ENCODE measurements at places on chromosomes 6 and 20.

GRCh38 chr20:9211016-9211760 is 142.3 kb downstream of the PLCB4 start:
- no peak for DNase-seq

DNA sequence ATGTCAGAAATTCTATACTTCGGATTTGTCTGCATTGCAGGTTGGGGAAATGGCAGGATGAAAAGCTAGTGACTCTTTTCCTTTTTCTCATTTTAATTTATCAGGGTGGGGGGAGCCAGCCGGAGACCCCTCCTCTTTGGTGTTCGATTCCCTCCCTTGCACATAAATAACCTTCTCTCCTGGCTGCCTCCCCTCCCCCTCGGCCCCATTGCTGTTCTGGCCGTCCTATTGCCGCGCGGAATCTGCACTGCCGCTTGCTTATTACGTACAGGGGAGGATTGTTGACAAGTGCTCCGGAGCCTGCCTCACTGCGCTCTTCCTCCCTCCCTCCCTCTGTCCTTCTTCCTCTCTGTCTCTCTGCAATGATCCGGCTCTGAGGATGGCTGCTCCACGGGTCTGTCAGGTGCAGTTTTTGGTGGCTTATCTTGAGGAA is 154.7 kb downstream of the JARID2 start:
- no peak for DNase-seq

GRCh38 chr6:109298605-109299264 is 83.5 kb downstream of the CD164 start:
- no peak for DNase-seq

- DNase-seq, result no peak
Observed at GRCh38 chr6:168358842-168359420, 39.4 kb upstream of the DACT2 start.

GRCh38 chr6:48255094-48255493 is 144.1 kb upstream of the PTCHD4 start:
- no peak for DNase-seq

DNA sequence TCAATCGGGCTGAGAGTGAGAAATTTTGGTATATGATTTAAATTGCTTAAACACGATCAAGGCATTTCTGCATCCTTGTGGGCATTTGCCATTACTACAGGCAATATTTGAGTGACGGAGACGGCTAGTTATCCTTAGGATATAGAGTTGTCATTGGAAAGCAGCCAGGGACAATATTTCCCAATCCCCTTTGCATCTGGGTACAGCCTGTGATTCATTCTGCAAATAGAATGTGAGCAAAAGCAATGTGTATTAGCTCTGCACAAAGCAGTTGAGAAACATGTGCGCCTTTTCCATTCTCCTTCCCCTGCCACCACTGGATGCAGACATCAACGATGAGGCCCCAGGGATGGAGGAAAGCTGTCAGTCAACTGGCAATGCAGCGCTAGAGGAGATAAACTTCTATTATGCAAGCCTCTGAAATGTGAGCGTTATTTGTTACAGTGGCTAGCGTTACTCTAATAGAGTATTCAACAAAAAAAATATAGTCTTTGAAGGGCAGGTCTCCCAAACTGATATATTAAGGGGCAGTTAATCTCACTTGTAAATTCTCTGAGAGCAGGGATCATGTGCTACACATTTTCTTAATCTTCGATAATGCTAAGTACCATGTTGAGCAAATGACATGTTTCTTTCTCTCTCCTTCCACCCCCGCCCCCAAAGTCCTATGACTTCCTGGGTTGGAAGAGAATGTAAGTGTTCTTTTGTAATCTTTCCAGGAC is 37.1 kb upstream of the NCOA3 start:
- no peak for DNase-seq

DNA sequence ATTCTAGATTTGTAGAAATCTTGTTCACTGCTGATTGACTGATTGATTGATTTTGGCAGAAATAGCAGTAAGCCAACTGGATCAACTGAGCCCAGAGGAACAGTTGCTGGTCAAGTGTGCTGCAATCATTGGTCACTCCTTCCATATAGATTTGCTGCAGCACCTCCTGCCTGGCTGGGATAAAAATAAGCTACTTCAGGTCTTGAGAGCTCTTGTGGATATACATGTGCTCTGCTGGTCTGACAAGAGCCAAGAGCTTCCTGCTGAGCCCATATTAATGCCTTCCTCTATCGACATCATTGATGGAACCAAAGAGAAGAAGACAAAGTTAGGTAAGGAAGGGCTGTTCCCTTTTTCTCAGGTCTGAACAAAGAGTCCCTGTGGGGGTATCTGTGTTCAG is 31.2 kb downstream of the TREML1 start:
- DNase-seq, result no peak

DNA sequence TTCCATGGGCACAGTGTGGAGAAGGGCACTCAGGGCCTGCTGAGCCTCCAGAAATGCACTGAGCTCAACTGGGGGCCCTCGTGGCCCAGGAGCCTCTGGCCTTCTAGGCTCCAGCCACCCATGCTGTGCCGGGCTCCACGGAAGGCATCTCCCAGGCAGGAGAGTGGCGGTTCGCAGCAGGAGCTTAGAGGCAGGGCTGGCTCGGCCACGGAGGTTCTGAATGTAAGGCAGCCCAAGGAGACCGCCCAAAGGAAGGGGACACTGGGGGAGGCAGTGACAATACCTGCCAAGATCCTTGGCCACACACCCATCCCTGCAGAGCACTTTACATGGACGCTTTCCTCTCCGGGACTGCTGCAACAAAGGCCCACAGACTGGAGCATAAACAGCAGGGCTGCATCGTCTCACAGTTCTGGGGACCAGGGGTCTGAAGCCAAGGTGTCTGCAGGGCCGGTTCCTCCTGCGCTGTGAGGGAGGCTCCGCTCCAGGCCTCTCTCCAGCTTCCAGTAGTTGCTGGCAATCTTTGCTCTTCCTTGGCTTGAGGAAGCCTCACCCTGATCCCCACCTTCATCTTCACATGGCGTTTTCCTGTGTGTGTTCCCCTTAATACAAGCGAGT is 128.2 kb upstream of the CDH4 start:
- DNase-seq, result no peak

DNA sequence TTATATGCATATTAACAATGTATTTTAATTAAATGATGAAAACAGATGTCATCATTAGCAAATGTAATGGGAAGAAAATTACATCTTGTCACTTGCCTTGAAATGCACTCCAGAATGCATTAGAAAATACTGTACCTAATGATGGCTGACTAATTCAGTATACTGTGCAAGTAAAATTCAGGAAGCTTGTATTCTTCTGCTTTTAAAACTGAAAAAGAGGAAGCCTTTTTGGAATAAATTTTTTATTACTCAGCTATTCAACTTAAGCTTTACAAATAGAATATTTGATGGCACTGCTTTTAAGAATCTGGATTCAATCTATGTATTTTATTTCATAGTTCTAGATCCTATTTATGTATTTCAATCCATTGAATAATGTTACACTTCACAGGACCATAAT is 195.5 kb downstream of the RIMS1 start:
- DNase-seq, result no peak

GRCh38 chr6:56160489-56160888 is 86.9 kb downstream of the COL21A1 start:
- DNase-seq, result no peak

All from stimulated activated CD4-positive, alpha-beta T cell treated with anti-CD3 and anti-CD28 coated beads, TNF-alpha, amount 100 ng/mL, for 48 hours (primary cell).